Neural progenitor cell (in vitro differentiated cells): ENCODE measurements at places on chromosomes 2 and 18. TPM values are rescaled to one million over a fixed set of nuclear protein-coding genes. Genes with fewer than 3 reads are reported as not detected.

DNA sequence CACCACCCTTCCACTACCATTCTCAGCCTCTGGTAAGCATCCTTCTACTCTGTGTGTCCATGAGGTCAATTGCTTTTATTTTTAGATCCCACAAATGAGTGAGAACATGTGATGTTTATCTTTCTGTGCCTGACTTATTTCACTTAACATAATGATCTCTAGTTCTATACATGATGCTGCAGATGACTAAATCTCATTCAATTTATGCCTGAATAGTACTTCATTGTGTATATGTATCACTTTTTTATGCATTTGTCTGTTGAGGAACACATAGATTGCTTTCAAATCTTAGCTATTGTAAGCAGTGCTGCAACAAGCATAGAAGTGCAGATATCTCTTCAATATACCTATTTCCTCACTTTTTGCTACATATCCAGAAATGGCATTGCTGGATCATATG, 733.3 kb downstream of the SUCLG1 start:
- H3K4me3 ChIP-seq = no peak overlapping the region
- H3K4me1 ChIP-seq = no peaks in the 10 kb centered on the region
- no peak for DNase-seq
- H3K27ac ChIP-seq = no peak overlapping the region

DNA sequence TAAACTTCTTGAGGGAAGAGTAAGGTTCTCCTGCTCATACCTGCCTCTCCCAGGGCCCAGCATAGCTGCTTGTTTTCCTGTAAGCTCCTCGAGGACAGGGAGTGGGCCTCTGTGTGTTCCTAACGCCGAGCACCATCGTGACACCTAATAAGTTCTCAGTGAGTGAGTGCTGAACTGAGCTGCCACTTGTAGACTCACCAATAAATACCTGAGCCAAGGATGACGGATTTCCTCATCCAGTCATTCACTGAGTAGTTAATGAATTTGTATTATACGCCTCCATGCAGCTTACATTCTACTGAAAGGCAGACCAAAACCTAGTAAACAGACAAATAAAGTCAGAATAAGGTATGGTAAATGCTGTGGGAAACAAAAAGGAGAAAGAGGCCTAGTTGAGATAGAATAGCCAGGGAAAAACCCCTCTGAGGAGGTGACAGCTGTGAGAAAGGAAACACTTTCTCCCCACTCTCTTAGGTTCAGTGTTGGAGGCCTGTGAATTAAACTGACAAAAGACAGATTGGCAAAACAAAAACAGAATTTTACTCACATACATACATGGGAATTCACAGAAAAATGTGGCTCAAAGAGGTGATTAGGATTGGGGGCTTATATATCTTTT, 138.6 kb downstream of the B3GNT2 start:
- no peak overlapping the region for H3K4me3 ChIP-seq
- H3K36me3 ChIP-seq = no peaks in the 10 kb centered on the region
- no peak for DNase-seq
- peaks cover 5% of the 10 kb centered on the region for H3K4me1 ChIP-seq
- H3K27ac ChIP-seq = no peak overlapping the region
- no peaks in the 10 kb centered on the region for H3K27me3 ChIP-seq

- peak overlapping the region; percentile 35 for H3K27ac ChIP-seq
- no peaks in the 10 kb centered on the region for H3K36me3 ChIP-seq
- no peak overlapping the region for H3K4me3 ChIP-seq
- H3K4me1 ChIP-seq = peaks cover 26% of the 10 kb centered on the region
- H3K27me3 ChIP-seq = no peaks in the 10 kb centered on the region
Observed at GRCh38 chr2:26072925-26073768, 39.3 kb downstream of the RAB10 start.

- H3K27me3 ChIP-seq = no peaks in the 10 kb centered on the region
- no peak overlapping the region for H3K4me3 ChIP-seq
- no peak overlapping the region for H3K27ac ChIP-seq
- H3K4me1 ChIP-seq = no peaks in the 10 kb centered on the region
- DNase-seq = peak; percentile 8
- no peaks in the 10 kb centered on the region for H3K36me3 ChIP-seq
Observed at GRCh38 chr2:107804608-107805498, 21.8 kb upstream of the RGPD4 start.

GRCh38 chr2:237568121-237568660, 1.8 kb downstream of the PRLH start:
- H3K4me1 ChIP-seq = no peaks in the 10 kb centered on the region
- H3K27me3 ChIP-seq = no peaks in the 10 kb centered on the region
- no peak overlapping the region for H3K27ac ChIP-seq
- DNase-seq = no peak
- H3K4me3 ChIP-seq = no peak overlapping the region

GRCh38 chr2:178928077-178928476, 120.9 kb upstream of the TTN start:
- no peaks in the 10 kb centered on the region for H3K36me3 ChIP-seq
- no peaks in the 10 kb centered on the region for H3K27me3 ChIP-seq
- no peak overlapping the region for H3K27ac ChIP-seq
- DNase-seq = no peak
- no peak overlapping the region for H3K4me3 ChIP-seq

DNA sequence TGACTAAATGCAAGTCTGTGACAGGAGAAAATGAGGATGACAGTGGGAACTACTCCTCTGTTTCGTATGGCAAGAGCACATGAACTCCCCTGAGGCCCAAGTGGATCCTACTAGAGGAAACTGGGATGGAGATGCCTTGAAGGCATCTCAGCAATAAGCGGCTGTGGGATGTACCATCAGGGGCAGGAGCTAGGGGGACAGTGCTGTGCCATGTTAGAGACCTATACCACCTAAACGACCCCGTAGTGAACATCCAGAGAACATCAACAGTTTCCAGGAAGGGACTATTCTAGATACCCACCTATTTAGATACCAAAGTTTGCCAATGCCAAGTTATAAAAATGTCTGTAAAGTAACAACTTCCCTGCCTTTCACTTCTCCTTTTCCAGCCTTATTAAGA, 860.8 kb upstream of the ACVR2A start:
- no peak overlapping the region for H3K4me3 ChIP-seq
- H3K27me3 ChIP-seq = no peaks in the 10 kb centered on the region
- no peaks in the 10 kb centered on the region for H3K36me3 ChIP-seq
- no peak for DNase-seq
- peaks cover 3% of the 10 kb centered on the region for H3K4me1 ChIP-seq

GRCh38 chr2:152042636-152043615, 55.9 kb downstream of the CACNB4 start:
- H3K27ac ChIP-seq = no peak overlapping the region
- peaks cover 42% of the 10 kb centered on the region for H3K27me3 ChIP-seq
- DNase-seq = peak; percentile 67
- H3K4me3 ChIP-seq = no peak overlapping the region
- no peaks in the 10 kb centered on the region for H3K36me3 ChIP-seq
- H3K4me1 ChIP-seq = peaks cover 16% of the 10 kb centered on the region

GRCh38 chr18:67001052-67001451, 397.2 kb upstream of the CDH19 start:
- H3K4me1 ChIP-seq = no peaks in the 10 kb centered on the region
- no peak overlapping the region for H3K27ac ChIP-seq
- DNase-seq = no peak
- H3K4me3 ChIP-seq = no peak overlapping the region
- no peaks in the 10 kb centered on the region for H3K27me3 ChIP-seq

DNA sequence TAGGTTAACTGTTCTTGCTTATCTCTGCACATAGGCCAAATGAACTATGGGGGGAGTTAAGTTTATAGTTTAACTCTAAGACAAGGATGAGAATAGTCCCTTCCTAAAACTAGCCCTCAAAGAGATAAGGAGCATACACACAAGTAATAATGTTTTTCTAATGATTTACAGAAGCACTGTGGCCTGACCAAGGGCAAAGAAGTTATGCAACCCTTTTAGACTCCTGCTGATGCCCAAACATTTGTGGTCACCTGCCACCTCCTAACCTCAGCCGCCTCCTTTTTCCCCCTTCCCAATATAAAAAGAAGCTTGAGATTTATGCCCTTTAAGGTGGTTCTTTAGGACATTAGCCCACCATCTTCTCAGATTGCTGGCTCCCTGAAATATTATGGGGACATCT, 357.7 kb downstream of the ALK start:
- H3K36me3 ChIP-seq = no peaks in the 10 kb centered on the region
- H3K4me3 ChIP-seq = no peak overlapping the region
- H3K27me3 ChIP-seq = no peaks in the 10 kb centered on the region
- no peaks in the 10 kb centered on the region for H3K4me1 ChIP-seq

DNA sequence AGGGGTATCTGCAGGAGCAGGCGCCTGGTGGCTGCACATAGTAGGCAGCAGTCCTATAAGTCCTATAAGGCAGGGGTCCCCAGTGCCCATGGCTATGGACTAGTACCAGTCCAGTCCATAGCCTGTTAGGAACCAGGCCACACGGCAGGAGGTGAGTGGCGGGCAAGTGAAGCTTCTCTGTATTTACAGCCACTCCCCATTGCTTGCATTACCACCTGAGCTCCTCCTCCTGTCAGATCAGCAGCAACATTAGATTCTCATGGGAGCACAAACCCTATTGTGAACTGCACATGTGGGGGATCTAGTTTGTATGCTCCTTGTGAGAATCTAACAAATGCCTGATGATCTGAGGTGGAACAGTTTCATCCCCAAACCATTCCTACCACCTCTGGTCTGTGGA, 33.1 kb downstream of the STK25 start:
- no peak overlapping the region for H3K4me3 ChIP-seq
- H3K4me1 ChIP-seq = no peaks in the 10 kb centered on the region
- no peak for DNase-seq
- no peaks in the 10 kb centered on the region for H3K27me3 ChIP-seq
- no peaks in the 10 kb centered on the region for H3K36me3 ChIP-seq
- no peak overlapping the region for H3K27ac ChIP-seq

- H3K4me3 ChIP-seq = no peak overlapping the region
- peaks cover 4% of the 10 kb centered on the region for H3K4me1 ChIP-seq
- DNase-seq = no peak
Observed at GRCh38 chr2:1070601-1071000, 120.0 kb downstream of the SNTG2 start.

- no peaks in the 10 kb centered on the region for H3K4me1 ChIP-seq
- H3K27ac ChIP-seq = no peak overlapping the region
- H3K36me3 ChIP-seq = no peaks in the 10 kb centered on the region
- DNase-seq = no peak
Observed at GRCh38 chr2:60070736-60071489, 482.5 kb downstream of the BCL11A start.

DNA sequence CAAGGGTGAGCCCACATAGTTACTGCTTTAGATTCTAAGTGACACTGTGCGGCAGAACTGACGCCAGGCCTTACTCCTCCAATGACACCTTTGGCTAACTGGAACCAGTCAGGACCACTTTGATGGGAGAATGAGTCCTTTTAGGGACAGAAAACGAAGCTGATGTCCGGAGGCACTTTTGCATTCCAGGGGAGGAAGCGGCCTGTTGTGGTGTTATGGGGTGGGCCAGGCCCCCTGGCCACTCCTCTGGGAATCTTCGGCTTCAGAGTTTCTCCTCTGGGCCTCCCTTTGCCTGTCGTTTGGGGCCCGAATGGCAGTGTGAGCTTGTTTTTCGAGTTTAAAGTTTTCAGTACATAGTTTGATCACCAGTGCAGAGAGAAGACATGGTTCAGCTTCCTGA, 65.9 kb downstream of the MBP start:
- H3K27me3 ChIP-seq = no peaks in the 10 kb centered on the region
- no peak overlapping the region for H3K4me3 ChIP-seq
- H3K36me3 ChIP-seq = no peaks in the 10 kb centered on the region

DNA sequence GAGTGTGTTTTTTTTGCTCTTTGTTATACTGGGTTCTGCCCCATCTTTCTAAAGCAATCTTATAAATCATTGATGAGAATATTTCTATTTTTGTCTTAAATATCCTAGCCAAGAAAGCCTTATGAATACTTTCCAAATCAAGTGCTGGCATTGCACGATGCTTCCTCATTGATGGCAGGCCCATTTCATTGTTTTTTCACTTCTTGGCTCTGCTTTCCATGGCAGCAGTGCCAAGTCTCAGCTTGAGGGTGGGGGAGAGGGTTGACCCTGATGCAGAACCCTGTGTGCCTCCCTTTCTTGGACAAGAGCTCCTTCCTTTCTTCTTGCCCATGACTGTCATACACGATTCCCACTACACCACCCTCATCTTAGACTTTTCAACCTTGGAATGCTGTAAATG, 16.7 kb upstream of the CELF4 start:
- no peak overlapping the region for H3K4me3 ChIP-seq
- H3K27me3 ChIP-seq = no peaks in the 10 kb centered on the region
- peaks cover 30% of the 10 kb centered on the region for H3K4me1 ChIP-seq
- DNase-seq = no peak
- no peaks in the 10 kb centered on the region for H3K36me3 ChIP-seq

DNA sequence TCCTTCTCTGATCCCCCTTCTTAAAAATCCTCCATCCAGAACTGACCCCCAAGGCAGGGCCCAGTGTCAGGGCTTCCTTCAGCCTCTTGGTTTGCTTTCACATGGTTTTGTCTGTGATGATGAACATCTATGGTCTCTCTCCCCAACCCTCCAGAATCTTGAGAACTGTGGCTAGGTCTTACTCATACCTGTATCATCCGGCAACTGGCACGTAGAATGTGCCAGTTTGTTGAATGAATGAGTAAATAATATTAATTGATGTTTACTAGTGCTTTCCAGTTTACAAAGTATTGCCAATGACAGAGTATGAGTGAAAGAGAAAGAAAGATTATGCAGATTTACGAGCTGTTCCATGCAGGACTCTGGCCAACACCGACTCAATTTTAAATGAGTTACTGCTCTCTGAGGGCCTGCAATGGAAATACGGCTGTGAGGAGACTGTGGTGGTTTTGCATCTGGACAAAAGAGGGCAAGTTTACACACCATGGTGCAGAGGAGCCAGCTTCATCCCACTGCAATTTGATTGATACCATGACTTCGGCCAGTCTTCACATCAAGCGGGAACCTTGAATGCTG, 29.9 kb upstream of the TRIB2 start:
- H3K27ac ChIP-seq = no peak overlapping the region
- H3K4me3 ChIP-seq = no peak overlapping the region
- no peaks in the 10 kb centered on the region for H3K27me3 ChIP-seq
- peaks cover 16% of the 10 kb centered on the region for H3K4me1 ChIP-seq
- DNase-seq = no peak

DNA sequence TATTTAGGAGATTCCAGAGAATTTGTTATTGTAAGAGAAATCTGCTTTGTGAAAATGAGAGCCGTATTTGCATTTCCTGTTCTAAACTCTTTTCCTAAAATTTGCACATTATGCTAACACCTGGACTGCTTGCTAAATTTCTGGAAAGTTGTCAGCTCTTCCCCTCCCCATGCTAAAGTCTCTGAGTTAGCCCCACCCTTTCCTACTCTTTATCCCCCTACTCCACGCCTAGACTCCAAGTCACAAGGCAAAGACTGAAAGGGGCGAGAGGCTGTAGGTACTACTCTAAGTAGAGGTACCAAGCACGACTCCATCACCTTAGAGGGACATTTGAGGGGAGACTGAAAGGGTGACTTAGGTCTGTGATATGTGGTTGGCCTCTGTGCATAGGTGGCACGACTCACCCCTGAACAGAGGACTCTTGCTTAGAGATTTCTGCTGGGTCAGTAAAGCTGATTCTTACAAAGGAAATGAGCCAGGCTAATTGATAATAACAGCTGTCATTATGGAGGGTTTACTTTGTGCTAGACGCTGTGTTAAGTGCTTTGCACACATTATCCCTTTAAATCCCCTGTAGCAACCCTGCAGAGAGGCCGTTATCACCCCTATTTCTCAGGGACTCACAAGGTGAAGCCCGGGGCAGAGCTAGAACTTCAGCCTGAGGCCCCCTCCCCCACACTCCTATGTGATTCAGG, 373.5 kb downstream of the EN1 start:
- H3K4me1 ChIP-seq = peaks cover 17% of the 10 kb centered on the region
- DNase-seq = peak; percentile 52
- H3K36me3 ChIP-seq = no peaks in the 10 kb centered on the region
- H3K27me3 ChIP-seq = peaks cover 100% of the 10 kb centered on the region

GALR1 gene
- not detected in 2 replicates for total RNA-seq

SETBP1 gene
- total RNA-seq = 12.0 and 14.4 TPM in 2 replicates

SH2D6 gene
- total RNA-seq = 0.07 and 0.74 TPM in 2 replicates

LAMA3 gene
- 0.28 and 0.47 TPM in 2 replicates for total RNA-seq

TNFAIP6 gene
- total RNA-seq = 0.22 TPM in 1 of 2 replicates, not detected in the other
